ENCODE measurements at places on chromosomes 7 and 10.

DNA sequence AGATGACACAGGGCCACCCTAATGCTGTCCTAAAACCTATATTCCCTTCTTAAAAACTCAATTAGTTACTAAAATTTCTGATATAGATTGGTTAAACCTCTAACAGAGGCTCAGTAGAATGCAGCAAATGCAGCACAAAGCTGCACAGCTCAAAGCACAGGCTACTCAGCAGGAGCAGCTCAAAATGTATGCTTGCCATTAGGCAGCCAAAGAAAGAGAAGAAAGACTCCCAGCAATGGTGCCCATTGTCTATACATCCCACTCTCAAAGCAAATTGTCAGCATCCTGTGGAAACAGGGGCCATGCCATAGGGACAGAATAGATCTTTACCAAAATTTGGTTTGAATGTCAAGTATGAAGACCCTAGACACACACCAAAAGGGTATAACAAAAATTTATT is 73.5 kb downstream of the TFPI2 start:
- no peak for DNase-seq

DNA sequence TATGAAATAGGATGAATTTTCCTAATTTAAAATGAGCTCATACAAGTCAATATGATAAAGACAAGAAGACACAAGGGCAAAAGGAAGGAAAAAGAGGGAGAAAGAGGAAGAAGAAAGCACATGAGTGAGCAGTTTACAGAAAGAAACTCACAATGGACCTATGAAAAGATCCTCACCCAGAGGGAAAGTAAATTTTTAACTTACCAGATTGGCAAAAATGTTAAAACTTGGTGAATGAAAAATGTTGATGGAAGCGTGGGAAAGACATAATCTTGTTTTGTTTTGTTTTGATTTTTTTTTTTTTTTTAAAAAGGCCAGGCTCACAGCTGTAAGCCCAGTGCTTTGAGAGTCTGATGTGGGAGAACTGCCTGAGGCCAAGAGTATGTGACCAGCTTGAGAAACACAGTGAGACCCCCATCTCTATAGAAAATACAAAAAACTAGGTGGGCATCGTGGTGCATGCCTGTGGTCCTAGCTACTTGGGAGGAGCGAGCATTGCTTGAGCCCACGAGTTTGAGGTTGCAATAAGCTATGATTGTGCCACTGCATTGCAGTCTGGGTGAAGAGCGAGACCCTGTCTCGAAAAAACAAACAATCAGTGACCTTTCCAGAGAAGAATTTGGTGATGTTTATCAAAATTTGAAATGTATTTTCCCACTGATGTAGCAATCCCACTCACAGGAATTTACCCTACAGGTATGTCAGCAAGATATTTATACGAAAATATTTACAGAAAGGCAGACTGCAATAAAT is 152.9 kb upstream of the ASAH2 start:
- DNase-seq: no peak

GRCh38 chr7:22576612-22577469 is 76.9 kb upstream of the STEAP1B start:
- no peak for DNase-seq

DNA sequence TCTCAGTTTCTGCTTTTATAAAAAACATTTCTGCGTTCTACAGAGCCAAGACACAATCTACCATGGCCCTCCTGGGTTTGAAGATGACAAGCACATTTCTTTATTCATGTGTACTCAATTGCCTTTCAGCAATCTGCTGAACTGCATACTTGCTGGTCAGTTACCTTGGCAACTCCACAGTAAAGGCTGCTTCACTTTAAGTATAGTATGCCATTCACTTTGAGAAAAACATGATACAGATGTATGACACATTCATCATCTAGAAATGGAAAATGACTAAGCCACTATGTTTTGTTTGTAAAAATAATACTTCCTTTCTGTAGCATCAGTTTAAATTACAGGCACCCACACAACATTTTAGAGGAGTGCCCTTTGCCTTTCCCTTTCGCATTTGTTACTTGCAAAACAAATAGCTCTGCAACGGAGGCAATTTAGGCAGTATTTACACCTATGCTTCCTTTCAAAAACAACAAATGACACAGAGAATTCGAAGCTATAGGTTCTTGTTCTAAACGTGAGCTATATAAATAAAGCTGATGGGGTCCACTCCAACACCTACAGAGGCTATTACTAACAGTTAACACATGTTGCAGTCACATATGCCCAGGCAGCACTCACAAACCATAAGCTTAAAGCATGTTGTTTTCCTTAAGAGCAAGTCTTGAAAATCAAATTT is 23.5 kb downstream of the SGCE start:
- DNase-seq: peak; percentile 59

GRCh38 chr10:84613336-84614021 is 285.1 kb downstream of the CCSER2 start:
- DNase-seq: no peak

DNA sequence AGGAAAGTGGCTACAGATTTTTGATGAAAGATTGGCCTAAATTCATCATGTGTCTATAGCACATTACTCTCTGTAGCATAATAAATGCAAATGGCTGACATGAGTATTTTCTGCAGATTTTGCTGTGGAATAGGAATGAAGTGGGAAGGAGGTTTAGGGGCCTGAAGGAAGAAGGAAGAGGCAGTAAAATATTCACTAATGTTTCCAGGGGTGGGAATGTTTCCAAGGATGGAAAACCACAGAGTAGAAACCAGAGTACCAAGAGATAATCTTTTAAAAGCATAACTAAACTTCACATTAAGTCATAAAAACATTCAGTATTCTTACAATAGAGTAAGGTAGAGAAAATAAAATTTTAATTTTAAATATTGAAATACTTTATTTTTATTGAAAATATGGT is 267.8 kb downstream of the BICC1 start:
- peak; percentile 50 for DNase-seq

DNA sequence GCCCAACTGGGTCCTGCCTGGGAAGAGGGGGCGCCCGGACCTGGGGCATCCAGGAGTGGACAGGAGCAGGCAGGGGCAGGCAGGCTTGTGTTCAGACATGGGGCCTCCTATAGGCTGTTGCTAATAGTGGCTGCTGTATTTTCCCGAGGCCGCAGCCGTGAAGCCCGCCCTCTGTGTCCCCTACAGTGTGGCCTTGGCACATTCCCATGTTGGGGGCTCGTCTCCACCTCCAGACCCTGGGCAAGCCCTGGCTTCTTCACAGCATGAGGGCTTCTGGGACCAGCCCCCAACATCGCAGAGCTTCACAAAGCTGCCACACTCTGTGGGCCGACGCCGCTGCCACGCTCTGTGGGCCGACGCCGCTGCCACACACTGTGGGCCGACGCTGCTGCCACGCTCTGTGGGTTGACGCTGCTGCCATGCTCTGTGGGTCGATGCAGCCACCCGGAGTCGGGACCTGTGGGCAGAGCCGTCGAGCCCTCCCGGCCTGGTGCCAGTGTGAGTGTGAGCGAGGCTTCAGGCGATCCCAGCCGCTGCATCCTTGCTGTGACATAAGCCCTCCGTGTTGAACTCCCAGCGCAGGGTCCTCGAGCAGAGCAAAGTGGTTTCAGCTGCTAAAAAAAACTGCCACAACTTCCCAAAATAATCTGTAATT is 109.0 kb downstream of the INPP5A start:
- no peak for DNase-seq

- no peak for DNase-seq
Measured at GRCh38 chr10:33211106-33211878, 123.2 kb downstream of the NRP1 start.

- DNase-seq: no peak
Measured at GRCh38 chr7:157652161-157652953, 315.6 kb downstream of the DNAJB6 start.

GRCh38 chr10:131141645-131142516 is 169.6 kb downstream of the TCERG1L start:
- DNase-seq: no peak

DNA sequence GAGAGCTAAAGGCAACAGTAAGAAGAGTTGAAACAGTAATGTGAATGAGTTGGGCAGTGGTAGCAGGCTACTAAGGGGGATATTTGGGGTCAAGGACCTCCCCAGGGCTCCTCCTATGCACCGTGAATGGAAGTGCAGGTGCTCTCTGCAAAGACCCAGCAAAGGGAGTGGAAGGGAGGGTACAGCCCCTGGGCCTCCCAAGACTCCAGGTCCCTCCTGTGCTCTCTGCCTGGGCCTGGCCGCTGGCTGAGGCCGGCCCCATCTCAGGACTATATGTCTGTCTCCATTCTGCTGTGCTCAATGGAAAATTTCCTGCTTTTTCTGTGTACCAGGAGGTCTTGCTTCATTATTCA is 372.1 kb upstream of the MKI67 start:
- DNase-seq: no peak

- DNase-seq: no peak
Measured at GRCh38 chr10:102931643-102932042, 13.5 kb downstream of the CNNM2 start.

DNA sequence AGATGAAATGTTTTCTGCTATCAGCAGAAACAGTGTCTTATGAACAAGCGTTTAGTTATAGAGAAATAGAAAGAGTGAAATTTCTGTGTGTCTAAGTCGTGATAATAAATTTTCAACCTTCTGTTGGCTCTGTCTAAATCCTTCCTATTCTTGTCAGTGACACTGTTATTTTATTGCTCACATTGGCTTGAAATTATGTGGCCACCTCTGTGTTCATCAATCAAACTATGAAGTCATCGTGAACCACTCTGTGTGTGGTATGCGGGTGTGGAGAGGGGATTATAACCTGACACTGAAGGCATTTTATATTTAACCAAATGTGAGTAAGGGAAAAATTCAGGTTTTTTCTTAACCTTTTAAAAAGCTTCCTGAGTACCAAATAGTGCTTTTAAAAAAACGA is 12.3 kb downstream of the AOAH start:
- no peak for DNase-seq

- DNase-seq: peak; percentile 79
Measured at GRCh38 chr10:44300666-44301649, 83.9 kb downstream of the CXCL12 start.
